Stimulated activated CD8-positive, alpha-beta memory T cell treated with anti-CD3 and anti-CD28 coated beads, Interleukin-15, amount 100 ng/mL, for 4 hours (primary cell): ENCODE measurements at places on chromosomes 6 and 20.

GRCh38 chr6:80523531-80523997 lies 417.1 kb downstream of the BCKDHB start:
- no peak for DNase-seq

DNA sequence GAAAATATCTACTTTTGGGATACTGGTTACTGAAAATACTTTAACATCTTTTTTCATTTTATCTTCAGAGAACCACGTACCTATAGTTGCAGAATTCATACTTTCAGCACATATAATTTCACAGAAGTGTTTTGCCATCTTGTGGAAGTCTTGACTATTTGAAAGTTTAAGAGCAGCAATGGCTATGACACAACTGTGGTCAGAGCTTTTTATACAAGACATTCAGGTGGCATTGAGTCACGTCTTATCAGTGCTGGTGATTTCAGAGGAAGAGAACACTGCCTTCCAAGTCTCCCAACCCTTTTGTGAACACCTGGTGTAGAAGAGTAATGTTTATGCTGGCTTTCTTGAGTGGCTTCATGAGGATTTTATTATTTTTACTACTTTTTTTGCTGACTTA lies 171.6 kb downstream of the ARID1B start:
- DNase-seq, result no peak

- no peak for DNase-seq
Measured at GRCh38 chr6:109321752-109322151, 60.5 kb downstream of the CD164 start.

DNA sequence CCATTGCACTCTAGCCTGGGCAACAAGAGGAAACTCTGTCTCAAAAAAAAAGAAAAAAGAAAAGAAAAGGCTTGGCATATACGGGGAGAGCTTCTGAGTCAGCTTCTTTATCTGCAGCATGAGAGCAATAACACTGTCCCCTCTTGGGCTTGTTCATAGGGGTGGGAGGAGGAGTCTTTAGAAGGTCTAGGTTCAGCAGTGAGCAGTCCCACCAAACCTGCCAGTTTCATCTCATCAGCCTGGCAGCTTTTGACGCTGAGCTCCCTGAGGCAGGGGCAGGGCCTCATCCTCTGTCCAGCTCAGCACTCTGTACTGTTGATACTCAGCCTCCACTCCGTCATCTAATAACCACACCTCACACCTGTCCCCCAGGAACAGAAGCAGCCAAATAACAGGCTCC lies 5.6 kb upstream of the C6orf132 start:
- DNase-seq, result no peak

DNA sequence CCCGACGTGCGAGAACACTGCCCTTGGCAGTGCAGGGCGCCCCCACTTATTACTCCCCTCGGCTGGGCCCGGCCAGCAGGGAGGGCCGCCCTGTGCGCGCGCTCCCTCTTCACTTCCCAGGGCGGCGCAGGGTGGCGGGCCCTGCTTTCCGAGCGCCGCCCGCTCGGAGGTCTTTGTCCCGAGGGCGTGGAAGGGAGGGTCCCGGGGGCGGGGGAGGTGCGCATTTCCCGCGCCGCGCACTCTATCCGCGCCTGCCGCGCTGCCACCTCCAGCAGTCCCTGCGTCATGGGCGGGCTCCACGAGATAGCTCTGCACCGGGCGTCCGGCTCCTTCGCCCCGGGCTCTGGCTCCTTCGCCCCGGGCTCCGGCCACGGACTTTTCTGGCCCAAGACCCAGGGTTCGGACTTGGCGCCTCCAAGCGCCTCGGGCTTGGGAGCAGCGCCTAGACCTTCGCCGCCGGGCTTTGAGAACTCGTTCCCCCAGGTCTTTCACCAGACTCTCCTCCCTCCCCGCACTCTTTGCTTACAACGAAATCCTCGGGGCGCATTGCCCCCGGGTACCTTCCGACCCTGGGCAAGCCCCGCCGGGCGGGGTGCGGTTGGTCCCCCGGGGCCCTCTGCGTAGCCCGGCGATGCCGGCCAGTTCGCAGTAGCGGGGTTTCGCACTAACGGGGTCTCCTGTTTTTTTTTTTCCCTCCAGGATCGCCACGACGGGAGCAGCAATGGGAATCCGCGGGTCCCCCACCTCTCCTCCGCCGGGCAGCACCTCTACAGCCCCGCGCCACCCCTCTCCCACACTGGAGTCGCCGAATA lies 1.6 kb downstream of the TFAP2C start:
- no peak for DNase-seq

GRCh38 chr6:2416128-2416712 lies 170.8 kb upstream of the GMDS start:
- DNase-seq, result no peak

DNA sequence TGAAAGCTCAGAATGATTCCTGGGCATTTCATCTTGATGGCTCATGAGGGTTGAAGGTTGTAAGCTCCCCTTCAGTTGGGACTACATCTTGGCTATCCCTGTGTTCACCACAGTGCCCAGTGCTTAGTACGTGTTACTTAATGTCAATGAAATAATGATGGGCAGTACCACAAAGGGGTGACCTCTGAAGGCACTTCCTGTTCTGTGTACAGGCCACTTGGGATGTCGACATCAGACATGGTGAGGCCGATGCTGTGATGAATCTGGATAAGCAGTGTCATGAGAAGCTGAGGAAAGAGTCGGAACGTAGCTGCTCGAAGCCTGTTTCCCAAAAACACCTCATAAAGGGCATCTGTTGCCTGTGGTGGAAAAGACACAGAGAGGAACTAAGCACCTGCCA lies 27.6 kb upstream of the RBL1 start:
- no peak for DNase-seq

DNA sequence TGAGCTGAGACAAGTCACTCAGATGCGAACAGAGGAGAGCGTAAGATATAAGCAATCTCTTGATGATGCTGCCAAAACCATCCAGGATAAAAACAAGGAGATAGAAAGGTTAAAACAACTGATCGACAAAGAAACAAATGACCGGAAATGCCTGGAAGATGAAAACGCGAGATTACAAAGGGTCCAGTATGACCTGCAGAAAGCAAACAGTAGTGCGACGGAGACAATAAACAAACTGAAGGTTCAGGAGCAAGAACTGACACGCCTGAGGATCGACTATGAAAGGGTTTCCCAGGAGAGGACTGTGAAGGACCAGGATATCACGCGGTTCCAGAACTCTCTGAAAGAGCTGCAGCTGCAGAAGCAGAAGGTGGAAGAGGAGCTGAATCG lies 9.5 kb upstream of the SNRNP48 start:
- no peak for DNase-seq

DNA sequence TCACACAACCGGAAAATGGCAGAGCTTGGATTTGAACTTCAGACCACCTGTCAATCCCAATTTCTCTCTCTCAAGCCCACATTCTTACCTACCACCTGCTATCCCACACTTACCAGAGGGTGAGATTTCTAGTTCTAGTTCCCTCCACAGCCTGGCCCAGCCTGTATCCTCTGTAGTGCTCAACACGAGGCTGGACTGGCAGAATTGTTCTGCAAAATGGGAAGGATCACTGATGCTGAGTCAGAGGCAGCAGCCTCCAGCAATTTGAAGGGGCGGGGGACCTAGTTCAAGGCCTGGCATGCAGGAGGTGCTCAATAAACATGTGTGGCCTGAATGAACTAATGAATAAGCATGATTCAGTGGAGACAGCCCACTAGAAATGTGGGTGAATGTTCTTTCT lies 53.6 kb upstream of the TTPAL start:
- no peak for DNase-seq

- no peak for DNase-seq
Measured at GRCh38 chr20:17452441-17452840, 78.7 kb downstream of the BFSP1 start.

DNA sequence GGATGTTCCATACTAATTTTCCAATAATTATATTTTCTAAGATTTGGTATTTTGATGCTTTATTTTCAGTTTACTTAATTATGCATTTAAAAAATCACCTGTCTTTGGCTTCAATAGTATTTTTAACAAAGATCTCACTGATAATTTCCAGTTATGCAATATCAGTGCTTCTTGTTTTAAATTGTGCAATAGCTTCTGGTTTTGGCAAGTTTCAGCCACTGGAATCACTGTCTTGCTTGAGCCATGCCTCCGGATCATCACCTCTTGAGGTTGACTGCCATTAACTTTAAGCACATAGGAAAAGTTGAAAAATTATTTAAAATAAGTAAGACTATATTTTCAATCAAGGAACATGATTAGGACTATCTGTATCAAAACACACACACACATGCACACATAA lies 1242.1 kb downstream of the HACE1 start:
- DNase-seq, result no peak

DNA sequence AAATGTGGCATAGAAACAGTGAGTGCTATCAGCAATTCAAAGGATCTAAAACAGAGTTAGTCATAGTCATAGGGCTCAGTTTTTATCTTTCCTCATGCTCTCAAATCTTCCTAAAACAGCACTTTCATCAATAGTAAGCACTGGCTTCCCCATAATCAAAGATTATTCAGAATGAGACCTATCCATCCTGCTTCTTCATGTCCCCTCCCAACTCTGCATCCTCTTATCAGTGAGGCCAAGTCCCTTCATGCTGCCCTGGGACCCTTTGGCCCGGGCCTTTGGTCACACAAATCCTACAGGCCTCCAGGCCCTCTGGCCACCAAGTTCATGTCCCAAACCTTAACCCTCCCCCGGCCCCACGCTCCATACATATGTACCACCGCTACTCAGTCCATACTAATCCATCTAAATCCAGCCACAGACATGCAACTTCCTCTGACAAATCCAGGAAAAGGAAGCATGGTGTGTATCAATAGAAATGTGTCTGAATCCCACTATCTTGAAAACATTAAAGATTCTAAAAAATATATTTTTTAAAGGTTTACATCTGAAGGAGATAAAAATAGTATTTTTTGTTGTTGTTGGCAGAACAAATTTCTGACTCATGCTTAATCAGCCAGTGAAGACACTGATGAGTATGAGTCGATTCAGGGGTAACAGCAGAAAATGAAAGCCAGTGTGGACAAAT lies 143.5 kb downstream of the PDE7B start:
- no peak for DNase-seq

DNA sequence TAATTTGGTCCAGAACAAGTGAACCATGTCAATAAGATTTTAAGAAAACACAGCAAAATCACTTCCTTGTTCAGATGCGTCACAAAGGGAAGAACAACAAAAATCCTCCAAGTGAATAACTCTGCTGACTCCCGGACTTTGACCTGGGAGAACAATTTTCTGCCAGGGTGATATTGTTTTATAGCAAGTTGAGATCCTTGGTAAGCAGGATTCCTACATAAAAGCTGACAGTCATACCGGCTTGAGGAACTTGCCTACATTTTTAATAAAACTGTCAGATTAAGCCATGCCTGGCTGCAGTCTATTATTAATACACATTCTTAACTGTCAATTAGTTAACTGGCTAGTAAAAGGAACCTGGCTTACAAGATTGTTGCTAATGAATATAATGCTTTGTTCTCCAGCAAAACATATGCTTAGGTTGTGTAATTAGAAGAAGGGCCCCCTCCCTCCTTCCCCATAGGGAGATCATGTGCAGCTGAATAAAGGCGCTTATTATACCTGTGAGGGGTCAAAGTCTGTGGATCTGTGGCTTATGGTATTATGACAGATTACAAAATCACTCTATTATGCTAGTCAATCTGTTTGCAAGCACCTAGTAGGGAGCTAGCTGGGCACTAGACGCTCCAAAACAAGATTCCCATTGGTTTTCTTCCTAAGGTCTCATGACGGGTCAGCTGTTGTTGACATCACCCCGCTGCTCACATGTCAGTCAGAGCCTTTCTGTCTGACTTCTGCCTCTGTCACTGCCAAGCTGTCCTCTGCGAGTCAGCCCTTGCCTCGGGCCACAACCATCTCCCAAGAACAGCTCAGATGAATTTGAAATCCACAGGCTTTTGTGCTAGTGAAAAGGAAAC lies 44.6 kb upstream of the SEC63 start:
- DNase-seq, result no peak

DNA sequence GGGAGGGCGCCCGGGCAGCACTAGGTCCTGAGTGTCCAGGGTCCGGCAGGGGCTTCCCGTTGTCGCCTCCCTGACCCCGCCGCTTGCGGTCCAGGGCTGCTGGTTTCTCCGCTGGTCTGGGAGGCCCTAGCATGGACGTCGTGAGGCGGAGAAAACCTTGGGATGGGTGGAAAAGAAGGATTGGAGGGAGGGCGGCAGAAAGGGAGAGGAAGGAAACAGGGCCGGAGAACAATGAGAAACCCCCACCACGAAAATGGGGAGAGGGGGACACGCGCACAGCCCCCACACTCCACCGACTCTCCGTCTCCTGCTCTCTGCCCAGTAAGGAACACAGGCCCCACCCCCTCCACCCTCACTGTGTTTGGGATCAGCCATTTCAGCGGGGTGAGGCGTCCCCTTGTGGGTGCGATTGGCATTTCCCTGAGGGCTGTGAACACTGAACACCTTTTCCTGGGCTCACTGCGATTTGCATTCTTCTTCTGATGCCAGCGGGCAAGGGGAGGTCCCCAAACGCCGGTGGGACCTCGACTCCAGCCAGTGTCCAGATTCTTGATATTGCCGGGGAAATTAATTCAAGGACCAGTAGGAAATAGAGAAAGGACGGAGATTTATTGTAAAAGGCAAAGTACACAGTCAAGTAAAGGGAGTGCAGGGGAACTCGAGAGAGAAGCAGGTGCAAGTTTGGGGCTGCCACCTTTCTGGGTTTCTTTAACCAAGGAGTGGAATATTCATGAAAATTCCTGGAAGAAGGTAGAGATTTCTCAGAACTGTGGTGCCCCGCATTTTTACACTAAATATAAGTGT lies 3.3 kb upstream of the RAET1G start:
- peak; percentile 37 for DNase-seq

DNA sequence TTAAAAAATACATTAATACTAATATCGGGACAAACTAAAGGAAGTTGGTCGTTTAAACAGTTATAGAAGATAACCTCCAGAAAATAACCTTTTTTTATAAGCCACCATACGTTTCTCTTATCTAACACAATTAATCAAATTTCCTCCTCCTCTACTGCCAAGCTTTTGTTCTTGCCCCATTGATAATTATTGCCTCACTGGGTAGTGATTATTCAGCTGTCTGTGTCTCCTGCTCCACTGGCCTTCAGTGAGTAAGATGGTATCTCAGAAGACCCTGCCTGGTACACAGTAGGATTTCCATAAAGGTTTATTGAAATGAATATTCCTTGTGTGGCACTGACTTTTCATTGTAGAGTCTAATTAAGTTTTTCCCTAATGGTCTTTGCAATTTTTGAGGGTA lies 165.5 kb upstream of the SCGN start:
- DNase-seq, result no peak

- DNase-seq, result no peak
Measured at GRCh38 chr20:49579874-49580812, 12.2 kb upstream of the PTGIS start.

DNA sequence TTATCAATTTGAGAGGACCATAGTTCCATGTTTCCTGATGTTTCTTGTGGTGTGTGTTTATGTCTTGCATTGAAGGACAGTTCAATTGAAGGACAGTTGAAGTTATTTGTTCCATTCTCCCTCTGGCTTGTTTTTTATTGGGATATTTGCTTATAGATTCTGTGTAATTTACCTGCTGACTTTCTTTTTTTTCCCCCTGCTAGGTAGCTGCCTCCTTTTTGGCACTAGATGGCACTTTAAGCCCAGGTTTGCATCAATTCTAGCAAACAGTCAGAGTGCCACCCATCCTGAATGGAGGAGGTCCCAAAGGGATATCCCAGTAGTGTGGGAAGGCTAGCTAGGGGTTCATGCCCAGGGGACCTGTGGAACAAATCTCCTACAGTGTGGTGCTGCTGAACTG lies 78.1 kb downstream of the CFAP61 start:
- DNase-seq, result no peak

GRCh38 chr6:144840619-144841018 lies 555.5 kb downstream of the UTRN start:
- DNase-seq, result no peak
